ENCODE measurements at places on chromosomes 3 and 15.

GRCh38 chr15:36172955-36173354, 406.5 kb upstream of the CDIN1 start:
- no peak for DNase-seq

DNA sequence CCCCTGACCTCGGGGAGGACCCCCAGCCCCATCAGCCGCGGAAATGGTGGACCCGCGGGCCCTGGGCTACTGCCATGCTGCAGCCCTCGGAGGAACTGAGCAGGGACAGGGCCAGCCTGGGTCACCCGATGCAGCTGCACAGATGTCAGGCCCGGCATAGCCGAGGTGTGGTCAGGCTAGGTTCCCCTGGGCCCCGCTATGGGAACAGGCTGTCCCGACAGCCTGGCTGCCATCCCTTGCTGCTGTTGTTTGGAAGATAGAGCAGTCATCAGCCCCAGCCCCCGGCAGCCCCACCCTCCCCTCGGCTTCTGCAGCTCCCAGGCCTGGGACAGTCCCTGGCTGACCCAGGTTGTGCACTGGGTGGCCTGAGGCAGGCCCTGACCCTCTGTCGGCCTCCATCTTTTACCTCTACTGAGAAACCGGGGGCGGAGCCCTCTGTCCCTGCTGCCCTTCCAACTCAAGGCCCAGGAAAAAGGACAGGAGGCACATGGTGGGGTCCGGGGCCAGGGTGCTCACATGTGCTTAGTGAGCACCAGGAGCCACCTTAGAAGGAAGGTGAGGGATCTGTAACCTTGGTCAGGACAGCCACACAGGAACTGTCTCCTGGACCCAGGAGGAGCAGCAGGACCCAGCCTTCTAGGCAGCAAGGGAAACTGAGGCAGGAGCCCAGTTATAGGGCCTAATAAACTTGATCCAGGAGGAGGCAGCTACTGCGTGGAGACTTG, 31.5 kb upstream of the FBLN2 start:
- DNase-seq = no peak

DNA sequence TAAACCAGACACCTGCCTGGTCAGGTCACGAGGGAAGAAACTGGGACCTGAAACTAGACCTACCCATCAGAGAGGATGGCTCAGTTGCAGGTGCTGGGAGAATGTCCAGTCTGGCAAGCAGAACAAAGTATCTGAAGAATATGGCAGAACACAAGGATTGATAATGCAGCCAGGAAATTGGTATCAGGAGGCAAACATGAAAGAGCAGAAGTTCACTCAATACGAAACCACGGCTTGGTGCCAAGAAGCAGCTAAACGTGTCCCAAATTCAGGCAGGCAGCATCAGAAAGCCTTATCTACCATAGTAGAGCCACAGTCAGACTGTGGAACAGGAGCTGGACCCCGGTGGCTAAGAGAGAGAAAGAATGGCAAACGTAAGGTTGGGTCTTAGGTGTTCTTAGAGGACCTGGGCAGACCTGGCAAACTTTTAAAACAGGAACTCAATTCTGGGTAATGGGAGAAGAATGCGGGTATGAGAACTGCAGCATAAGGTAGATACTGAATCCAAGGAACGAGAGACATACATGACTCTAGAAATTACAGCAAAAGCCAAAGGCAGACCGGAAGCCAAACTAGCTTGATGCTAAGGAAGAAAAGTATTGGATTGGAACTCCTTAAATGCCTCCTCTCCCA, 169.0 kb upstream of the NECTIN3 start:
- DNase-seq = no peak

GRCh38 chr3:50673931-50674330, 796 bp upstream of the DOCK3 start:
- no peak for DNase-seq

DNA sequence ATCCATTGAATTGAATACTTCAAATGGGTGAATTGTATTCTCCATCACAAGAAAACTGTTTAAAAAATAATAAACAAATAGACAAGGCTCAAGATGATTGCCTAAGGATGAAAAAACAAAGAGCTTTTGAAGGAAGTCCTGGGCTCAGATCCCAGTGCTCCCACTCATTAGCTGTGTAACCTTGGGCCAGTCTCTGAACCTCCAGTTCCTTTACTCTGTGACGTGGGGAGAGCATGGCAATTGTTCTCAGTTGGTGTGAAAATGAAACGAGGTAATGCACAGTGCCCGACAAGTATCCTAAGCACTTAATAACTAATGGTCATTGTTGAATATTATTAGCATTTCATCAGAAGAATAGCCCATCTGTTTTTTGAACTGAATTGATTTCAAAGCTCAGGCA, 40.7 kb downstream of the TNIK start:
- DNase-seq = no peak

GRCh38 chr15:74205582-74205947, 3.0 kb upstream of the STRA6 start:
- no peak for DNase-seq

DNA sequence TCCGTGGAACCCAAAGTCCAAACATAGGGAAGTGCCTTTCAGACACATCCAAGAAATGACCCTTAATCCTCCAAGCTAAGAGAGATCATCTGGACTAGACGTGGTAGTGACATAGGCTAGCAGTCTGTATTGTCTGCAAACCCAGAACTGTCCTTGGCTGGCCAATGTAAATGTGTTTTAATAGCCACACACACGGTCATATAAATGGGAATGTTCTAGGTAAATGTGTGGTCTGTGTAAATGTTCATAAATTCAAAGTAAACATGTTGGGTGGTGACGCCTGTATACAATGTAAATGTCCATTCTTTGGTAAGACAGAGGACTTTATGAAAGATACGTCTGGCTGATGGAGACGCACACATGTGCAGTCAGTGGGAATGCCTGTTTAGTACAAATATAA, 16.3 kb upstream of the LINGO1 start:
- no peak for DNase-seq

DNA sequence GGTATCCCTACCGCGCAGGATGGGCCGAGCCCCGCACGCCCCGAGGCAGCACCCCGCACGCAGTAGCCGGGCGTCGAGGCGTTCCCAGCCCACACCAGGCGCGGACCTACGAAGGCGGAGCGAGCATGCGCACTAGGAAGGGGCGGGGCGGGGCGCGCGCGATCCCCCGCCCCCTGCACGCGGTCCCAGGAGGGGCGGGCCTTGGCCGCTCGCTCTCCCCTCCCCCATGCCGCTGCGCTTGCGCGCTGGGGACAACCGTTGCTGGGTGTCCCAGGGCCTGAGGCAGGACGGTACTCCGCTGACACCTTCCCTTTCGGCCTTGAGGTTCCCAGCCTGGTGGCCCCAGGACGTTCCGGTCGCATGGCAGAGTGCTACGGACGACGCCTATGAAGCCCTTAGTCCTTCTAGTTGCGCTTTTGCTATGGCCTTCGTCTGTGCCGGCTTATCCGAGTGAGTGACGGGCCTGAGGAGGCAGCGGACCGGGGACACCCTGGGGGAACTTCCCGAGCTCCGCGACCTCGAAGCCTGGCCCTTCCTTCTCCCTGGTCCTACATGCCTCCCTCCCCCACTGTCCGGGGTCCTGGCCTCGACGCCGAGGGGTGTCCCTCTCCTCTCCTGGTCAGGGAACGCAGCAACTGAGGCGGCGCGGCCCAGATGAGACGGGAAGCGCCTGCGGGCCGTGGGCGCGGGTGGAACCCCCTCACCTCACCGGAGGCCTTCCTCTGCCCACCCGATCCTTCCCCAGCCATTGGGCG, at the start of gene SPESP1:
Gene SPESP1, plus strand, starts transcription at position 258 of the 755 bp plus-strand sequence. Its CDS starts 129 bp downstream, at position 387.
- DNase-seq = no peak

GRCh38 chr3:151770956-151771355, 37.2 kb downstream of the AADACL2 start:
- DNase-seq = no peak

DNA sequence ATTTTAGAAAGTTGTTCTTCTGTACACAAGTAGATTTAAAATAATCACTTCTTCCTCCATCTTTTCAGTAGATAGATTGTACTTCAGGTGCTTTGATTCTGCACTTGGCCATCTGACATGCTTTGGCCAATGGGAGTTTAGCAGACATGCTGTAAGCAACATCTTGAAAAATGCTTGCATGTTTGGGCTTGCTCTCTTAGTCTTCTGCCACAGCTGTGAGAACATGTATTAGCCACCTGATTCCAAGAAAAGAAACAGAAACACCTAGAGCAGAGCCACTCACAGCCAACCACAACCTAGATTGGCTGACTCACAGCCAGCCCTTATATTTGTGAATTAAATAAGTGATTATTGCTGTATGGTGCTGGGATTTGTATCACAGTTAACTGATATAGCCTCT, 70.2 kb upstream of the GADL1 start:
- DNase-seq = no peak

- no peak for DNase-seq
These were observed 6.3 kb upstream of the TLE3 start for GRCh38 chr15:70103880-70104626.

DNA sequence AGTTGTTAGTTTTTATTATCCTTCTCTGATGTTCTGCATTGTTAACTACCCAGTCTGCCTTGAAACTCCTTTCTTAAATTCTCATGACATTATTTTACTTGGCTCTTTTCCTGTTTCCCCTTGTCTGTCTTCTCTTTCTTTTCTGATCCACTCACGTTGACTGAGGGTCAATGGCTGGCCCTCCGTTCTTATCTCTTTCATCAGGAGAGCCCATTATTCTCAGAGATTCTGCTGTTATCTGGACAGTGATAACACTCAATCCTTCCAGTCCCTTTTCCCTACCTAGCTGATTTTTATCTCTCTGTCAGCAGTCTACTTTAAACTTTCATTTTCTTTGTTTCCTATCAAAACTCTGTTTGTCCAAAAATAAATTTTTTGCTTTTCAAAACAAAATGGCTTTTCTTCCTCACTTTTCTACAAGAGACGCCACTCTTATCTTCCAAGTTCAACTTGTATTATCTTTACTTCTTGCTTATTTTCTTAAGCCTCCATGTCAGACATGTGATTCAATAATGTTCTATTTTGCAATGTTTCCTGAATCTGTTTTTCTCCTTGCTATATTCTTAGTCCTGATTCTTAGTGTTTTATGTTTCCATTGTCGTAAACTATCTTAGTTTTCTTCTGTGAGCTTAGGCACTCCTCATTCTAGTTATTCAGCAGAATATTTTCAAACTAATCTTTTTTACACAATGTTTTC, 120.2 kb downstream of the NEDD4 start:
- DNase-seq = no peak

GRCh38 chr3:133662278-133662651, 524 bp upstream of the TOPBP1 start:
- DNase-seq = no peak

- DNase-seq = no peak
These were observed 765.8 kb upstream of the ROBO1 start for GRCh38 chr3:80533553-80533952.

Data from NCI-H1048 (cell line).